Lung microvascular endothelial cell (primary cell): ENCODE measurements at places on chromosomes 4 and X.

DNA sequence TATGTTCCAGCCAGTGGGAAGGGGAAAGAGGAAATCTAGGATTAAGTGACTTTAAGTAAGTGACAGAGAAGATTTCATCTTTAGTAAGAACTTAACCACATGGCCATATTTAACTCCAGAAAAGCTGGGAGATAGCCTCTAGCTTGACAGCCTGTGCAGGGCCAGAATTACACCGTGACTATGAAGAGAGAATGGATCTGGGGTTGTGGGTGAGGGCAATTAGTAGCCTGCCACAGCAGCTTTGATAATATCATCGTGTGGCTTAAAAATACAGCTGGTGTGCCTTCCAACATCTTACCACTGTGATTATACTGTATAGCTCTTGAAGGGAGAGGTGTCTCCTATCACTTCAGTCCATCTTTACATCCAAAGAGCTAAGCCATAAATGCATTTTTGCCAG is 57.6 kb upstream of the TBC1D9 start:
- DNase-seq, result no peak

DNA sequence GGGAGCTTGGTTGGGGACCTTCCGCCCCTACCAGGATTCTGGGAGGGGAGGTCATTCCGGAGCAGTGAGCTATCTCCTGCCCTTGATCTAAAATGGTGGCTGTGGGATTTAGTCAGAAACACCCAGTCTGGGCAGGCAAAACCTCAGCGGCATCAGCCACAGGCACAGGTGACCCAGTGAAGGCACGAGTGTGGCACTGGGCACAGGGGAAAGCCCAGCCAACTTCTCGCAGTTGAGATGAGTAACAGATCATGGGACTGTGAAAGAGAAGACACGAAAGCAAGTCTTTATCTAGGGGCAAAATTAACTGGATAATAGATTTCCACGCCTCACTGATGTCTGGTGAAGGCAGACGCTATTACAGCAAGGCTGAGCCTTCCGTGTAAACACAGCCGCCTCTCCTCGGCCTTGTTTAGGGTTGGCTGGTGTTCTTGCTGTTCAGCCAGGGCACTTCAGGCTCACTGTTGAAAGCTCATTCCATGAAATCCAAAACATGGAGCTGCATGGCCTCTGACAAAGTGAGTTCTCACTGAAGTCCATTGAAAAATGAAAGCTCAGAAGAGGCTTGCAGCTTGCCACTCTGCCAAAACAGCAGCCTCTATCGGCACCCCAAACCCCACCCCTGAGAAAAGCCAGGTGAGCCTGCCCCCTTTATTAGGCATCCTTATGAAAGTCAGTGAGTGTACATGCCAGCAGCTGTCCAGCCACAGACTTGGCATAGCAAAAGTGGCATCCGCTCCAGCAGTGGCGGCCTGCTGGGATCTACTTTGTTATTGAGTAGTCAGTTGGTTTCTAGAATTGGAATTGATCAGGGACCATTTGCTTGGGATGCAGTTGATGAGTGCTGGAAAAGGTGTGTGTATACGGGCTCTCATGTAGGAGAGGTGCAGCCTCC is 102.3 kb upstream of the MTM1 start:
- no peak for DNase-seq

DNA sequence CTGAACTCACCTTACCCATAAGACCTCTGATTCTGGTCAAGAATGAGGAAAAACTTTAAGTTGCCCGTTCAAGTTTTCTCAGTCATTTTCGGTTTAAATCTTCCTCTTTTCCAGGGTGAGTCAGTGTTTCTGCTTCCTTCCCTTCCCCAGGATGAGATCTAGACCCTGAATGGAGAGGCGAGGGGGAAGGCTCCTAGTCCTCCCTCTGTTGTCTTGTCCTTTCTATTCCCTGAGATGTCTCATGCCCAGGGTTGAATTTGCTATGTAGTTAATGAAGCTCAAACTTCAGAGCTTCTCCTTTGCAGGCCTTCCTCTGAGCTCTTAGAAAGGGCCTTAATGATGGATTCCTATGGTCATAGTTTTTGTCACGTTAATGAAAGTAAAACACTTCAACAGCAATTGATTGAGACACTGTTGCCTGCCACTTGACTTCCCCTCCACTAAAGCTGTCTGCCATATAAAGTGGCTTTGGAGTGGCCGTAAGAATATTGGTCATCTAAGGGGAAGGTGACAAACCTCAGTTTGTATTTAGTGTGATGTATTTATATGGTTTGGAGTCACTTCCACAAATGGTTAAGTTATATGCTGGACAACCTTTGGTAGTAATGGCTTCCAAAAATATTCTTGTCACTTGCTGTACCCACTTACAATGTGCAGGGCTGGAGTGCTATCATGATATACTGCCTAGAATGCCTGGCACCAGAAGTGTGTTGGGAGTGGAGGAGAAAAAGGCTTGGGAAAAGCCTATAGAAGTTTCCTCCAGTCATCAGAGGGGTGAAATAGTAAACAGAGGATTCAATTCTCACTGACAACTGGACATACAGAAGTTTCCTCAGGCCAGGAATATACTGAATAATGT is 24.3 kb upstream of the GPRIN3 start:
- no peak for DNase-seq

- DNase-seq, result no peak
Observed at GRCh38 chr4:184232202-184232601, 14.5 kb upstream of the ENPP6 start.

DNA sequence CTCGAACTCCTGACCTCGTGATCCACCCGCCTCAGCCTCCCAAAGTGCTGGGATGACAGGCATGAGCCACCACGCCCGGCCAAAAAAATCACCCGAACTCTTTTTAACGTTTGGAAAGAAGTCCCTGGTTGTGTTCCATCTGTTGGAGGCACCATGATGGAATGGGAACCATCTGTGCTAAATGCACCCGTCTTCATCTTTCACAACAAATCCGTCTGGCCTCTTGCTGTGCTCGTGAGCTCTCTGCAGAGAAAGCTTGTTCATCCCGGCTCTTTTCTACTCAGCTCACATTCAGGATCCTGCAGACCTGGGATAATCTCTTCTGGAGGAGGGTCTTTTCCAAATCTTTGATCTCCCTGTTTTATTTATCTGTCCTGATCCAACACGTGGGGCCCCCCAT is 188.8 kb downstream of the CRLF2 start:
- no peak for DNase-seq

DNA sequence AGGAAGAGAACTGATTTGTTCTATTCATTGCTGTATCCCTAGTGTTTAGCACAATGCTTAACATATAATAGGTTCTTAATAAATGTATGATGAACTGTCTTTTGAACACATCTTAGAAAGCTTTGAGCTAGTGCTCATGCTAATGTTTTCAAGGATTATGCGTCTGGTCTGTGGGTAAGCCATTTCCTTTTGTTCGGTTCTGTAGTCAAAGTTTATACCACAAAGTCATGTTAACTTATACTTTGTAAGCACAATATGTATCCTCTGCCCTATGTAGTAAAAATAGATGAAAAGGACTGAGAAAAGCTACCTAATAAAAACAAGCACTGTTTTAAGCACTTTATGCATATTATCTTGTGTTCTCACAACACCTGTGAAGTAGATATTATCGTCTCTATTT is 301.9 kb downstream of the GLUD2 start:
- no peak for DNase-seq

- DNase-seq, result no peak
Observed at GRCh38 chr4:82213485-82214417, 160.0 kb downstream of the HNRNPD start.

DNA sequence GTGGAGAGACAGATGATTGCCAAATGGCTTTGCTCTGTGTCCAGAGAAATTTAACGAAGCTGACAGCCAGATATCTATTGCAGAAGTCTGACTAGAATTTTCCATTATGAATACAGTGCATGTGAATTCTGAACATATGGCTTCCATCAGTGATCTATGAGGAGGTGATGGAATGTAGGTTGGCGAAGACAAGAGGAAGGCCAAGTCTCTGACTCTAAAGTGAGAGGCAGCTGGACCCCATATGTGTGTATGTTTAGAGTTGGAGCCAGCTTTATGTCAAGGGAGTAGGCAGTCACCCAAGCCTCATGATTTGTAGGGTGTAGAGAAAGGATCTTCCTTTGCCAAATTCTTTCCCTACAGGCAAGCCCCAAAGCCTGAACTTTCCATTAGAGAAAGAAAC is 76.2 kb upstream of the TEX13D start:
- DNase-seq, result no peak

GRCh38 chrX:153494061-153494460 is 719 bp upstream of the BGN start:
- DNase-seq, result no peak
